ENCODE measurements at places on chromosomes 5 and 9.

DNA sequence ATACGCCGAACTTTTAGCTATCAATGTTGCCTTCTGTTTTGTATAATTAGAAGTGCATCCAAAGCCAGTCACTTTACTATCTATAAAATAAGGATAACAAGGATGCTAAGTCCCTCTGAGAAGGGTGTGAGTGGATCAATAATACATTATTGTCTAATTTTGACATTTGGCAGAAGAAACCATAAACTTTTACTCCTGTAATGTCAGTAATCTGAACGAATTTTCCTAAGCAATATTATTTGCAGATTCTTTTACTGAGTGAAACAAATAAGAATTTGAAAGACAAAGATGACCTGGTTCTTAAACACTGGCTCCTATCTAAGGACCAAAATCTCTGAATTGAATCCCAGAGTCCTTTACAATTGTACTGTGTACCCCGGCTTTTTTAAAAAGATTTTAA is 126.6 kb upstream of the TMEM161B start:
- no peak for DNase-seq

DNA sequence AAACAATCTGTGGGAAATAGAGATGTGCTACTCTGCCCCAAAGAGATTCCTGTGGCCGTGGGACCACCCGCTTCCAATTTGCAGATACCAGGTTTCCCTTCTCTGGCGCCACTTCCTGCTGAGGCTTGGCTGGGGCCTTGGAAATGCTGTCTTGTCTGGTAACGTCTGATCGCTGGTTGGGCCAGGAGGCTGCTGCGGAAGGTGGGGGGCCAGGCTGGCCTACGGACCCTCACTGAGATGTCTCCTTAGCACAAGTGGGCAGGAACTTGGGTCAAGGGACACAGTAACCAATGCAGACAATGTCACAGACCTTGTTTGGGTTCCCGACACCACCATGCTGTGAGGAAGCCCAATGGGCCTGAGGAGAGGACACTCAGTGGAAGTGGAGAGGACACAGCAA is 31.7 kb upstream of the IRX4 start:
- no peak for DNase-seq

GRCh38 chr5:68875351-68875750 is 218.5 kb upstream of the SLC30A5 start:
- no peak for DNase-seq

DNA sequence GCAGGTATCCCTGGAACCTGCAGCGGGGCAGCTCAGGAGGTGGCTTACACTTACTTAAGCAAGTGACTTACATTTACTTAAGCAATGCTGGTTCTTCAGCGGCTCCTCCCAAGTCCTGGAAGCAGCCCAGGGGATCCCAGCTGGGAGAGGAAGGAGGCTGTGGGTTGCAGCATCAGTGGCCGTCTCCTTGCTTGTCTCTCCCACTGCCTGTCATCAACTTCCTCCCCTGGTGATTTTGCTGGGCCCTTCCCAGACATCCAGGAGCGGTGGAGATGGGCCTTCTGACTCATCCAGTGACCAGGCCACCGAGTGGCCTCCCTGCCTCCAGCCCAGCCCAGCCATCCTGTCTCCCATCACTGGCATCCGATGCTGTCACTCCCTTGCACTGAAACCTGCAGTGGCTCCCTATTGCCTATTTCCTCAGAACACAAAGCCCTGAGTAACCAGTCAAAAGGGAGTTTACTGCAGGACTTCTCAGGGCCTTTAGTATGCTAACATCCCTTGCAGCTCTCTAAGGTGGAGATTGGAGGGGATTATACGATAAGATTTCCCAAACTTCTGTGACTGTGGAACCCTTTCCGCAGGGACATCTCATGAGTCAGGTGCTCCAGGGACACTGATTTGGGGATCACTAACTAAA is 155.9 kb upstream of the PHYKPL start:
- no peak for DNase-seq

GRCh38 chr5:125463466-125464092 is 717.1 kb upstream of the ZNF608 start:
- DNase-seq = no peak

DNA sequence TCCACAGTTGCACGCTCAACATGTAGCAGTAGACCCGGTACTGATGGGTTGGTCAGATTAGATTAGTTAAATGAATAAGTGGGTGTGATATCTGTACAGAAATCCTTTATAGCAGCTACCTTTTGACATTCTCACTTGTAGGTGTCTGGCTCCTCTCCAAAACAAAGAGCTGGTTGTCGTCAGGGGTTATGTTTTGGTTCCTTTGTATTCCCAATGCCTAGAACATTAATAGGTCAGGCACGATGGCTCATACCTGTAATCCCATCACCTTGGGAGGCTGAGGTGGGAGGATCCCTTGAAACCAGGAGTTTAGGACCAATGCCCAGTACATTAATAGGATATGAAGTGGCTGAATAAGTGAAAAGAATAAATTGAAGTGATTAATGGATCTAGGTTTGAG is 182.1 kb downstream of the SNCAIP start:
- DNase-seq = no peak

- no peak for DNase-seq
Observed at GRCh38 chr9:88741335-88741734, 206.4 kb downstream of the NXNL2 start.

GRCh38 chr9:4116723-4117460 is 183.0 kb downstream of the GLIS3 start:
- DNase-seq = peak; percentile 37

- no peak for DNase-seq
Observed at GRCh38 chr5:148209151-148209770, 6.4 kb downstream of the SPINK6 start.

GRCh38 chr5:132302413-132302812 is 8.2 kb downstream of the SLC22A4 start:
- no peak for DNase-seq

GRCh38 chr5:103424453-103425205 is 138.0 kb downstream of the NUDT12 start:
- peak; percentile 20 for DNase-seq

GRCh38 chr9:111076042-111076441 is 37.8 kb upstream of the LPAR1 start:
- no peak for DNase-seq

- no peak for DNase-seq
Observed at GRCh38 chr9:8070779-8071444, 271.3 kb upstream of the DMAC1 start.

DNA sequence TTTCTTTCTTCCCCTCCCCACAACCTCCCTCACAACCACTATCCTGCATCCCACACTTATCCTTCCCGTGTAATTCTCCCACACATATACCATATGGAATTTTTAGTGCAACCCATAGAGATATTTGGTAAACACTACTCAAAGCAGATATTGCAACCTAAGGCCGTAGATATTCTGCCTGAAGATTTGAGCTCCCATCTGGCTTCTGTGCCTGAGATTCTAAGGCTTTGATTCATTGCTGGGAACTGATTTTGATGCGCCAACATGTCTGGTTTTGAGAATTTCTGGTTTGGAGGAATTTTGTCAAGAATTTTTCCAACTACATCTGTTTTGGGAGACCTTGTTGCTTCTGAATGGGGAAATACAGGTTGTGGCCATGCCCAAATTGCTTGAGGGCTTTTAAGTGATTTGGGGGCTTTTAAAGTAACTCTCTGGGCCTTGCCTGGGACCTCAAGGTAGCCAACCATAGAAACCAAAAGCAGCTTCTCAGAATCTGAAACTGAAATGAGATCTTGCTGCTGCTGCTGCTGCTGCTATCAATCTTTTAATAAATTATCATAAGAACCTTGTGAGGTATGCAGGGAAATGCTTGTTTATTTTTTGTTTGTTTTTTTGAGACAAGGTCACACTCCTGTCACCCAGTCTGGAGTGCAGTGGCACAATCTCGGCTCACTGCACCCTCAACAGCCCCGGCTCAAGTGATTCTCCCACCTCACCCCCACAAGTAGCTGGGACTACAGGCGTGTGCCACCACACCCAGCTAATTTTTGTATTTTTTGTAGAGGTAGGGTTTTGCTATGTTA is 36.2 kb downstream of the PLAC8L1 start:
- no peak for DNase-seq

DNA sequence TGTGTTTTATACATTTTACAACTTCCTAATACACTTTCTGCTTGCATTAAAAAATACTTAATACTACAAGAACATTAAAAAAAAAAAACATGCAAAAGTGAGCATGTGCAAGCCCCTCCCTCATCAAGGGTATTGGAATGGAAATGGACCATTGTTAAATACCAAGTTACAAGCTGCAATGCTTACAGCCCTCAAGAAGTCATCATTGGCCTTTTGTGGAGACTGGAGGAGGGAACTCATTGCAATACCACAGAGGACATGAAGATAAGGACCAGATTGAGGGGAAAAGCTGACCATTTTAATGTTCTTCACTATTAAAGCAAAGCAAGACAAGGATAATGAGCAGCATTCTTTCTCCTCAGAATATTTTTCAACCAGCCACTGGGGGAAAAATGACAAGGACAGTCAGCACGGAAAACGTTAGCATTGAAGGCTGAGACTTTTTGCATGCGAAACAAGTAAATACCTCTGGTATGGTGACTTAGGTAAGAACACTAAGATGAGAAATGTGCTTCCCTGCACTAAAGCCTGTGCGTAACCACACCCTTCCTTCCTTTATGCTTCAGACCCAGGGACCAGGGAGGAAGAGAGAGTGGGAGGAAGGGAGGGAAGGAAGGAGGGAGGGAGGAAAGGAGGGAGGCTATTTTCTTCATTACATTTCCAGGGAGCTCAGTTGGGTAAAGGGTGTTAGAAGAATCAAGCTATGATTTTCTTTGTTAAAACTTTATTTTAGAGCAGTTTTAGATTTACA is 141.1 kb upstream of the RAPGEF1 start:
- no peak for DNase-seq

DNA sequence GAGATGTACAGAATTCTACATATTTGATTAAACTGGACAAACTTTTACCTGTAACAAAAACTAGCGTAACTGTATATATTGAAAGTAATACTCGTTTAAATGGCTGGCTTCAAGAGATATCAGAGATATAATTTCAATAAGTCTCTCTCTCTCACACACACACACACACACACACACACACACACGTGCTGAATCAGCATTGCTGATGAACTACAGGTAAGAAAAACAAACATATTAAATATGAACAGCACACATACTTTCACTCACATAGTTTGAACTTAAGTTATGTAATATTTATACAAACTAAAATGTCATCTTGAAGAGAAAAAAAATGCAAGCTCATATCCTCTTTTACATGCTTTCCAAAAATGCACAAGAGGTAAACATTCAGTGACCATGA is 145.4 kb downstream of the BNC2 start:
- no peak for DNase-seq

- DNase-seq = no peak
Observed at GRCh38 chr5:134524826-134525682, at the start of gene JADE2. TSS of gene JADE2 (plus strand) at chr5:134525670. CDS start at chr5:134535858, 10,188 bp downstream.

GRCh38 chr9:100690438-100690837 is 112.6 kb downstream of the CAVIN4 start:
- DNase-seq = no peak

GRCh38 chr5:95262933-95263660 is 21.8 kb downstream of the MCTP1 start:
- no peak for DNase-seq

DNA sequence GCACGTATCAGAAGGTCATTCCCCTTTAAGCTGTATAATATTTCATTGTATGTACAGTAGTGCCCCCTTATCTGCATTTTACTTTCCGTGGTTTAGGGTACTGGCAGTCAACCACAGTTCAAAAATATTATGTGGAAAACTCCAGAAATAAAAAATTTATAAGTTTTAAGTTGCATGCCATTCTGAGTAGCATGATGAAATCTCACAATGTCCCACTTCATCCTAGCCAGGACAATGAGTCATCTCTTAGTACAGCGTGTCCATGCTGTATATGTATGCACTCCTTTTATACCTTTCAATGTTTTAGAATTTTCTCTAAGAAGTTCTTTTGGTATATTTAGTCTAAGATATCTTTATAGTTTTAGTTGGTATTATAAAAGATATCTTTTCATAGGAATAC is 115.0 kb upstream of the HAND1 start:
- DNase-seq = no peak

GRCh38 chr5:9551567-9552537 is 6.0 kb upstream of the SEMA5A start:
- DNase-seq = no peak

- no peak for DNase-seq
Observed at GRCh38 chr5:110879675-110880074, 140.9 kb downstream of the SLC25A46 start.

DNA sequence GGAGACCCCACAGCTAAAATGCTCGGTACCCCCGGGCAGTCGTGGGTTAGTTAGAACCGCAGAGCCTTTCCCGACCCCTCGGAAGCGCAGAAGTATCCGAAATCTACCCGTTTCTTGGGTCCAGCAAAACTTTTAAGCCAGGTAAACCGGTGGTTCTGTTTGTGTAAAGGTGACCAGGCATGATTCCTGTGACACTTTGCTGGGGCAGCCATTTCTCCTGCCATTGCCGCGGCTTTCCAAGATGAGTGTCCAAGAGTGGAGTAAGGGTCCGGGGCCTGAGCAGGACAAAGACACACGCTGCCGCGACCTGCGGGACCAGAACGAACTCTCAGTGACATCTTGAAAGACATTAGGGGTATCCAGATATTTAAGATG is 655 bp downstream of the MARVELD2 start:
- DNase-seq = no peak

DNA sequence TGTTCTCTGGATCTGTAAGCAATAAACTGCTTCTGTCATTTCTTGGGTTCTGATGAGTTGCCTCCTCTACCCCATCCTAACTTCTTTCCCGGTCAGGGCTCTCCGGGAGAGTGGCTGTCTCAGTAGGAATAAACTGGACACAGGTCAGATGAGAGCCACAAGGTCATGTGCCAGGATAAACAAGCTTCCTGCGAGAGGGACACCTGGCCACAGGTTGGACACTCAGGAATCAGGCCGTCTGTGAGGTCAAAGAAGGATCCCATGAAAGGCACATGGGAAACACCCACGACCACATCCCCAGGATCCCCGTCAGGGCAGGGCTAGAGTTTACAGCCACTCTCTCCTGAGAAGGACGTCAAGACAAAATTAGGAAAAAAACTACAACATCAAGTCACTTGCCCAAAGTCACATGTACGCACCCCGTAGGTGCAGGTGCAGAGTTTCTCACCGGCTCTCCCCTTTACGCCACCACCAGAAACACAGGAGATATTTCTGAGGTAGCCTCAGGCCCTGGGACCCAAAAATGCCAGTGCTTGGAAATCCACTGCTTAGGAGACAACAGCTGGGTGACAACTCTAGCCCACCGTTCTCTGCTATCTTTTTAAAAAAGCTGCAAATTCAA is 28.7 kb downstream of the CCT5 start:
- no peak for DNase-seq

GRCh38 chr5:129836321-129836720 is 67.9 kb upstream of the CHSY3 start:
- no peak for DNase-seq

GRCh38 chr5:167916706-167917105 is 374.7 kb upstream of the WWC1 start:
- no peak for DNase-seq

All from foreskin keratinocyte (primary cell).